CD4-positive, alpha-beta T cell treated with Interleukin-15 for 4 hours (primary cell): ENCODE measurements at places on chromosomes 16 and 17.

- DNase-seq, result no peak
Measured at GRCh38 chr16:74758801-74759200, 15.8 kb downstream of the FA2H start.

- DNase-seq, result no peak
Measured at GRCh38 chr16:88540346-88540977, 29.7 kb upstream of the ZC3H18 start.

DNA sequence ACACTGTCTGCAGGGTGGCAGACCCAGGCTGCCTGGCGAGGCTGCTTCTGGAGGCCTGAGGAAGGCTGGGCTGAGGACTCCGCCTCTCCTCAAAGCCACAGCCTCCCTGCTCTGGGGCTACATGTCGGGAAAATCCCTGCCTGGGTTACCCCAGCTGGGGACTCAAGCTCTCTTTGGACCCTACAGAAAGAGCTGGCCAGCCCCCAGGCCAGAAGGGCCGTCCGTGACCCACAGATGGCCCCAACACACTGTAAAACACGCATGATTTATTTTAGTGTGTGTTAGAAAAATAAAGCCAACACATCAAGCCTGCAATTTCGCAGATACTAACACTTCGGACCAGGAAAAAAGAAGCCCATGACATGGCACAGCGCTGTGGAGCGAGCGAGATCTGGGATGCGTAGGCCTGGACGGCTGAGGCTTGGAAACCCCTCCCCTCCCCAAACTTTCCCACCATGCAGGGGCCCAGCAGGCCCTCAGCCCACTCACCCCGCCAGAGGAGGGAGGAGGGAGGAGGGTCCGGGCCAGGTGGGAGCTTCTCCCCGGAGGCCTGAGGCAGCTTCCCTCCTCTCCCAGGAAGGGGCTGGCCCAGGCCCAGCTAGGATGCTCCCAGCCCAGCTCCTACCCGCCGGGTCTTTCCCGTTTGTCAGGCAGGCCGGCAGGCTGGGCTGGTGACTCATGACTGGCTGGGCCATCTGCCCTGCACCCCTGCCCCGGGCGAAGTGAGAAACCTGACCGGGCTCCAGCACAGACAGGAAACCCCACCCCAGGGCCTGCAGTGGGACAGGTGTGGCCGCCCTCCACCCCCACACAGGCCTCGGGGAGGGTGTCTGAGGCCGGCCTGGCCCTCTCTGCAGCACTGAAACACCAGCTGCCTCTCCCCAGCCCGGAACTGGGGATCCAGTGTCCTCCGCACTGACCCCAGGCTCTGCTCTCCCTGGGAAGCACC, 34.1 kb upstream of the SLC38A10 start:
- DNase-seq, result no peak

- no peak for DNase-seq
Measured at GRCh38 chr17:38690386-38690785, 14.7 kb upstream of the MLLT6 start.

GRCh38 chr16:20782470-20782869, 18.7 kb downstream of the ACSM3 start:
- DNase-seq, result no peak

DNA sequence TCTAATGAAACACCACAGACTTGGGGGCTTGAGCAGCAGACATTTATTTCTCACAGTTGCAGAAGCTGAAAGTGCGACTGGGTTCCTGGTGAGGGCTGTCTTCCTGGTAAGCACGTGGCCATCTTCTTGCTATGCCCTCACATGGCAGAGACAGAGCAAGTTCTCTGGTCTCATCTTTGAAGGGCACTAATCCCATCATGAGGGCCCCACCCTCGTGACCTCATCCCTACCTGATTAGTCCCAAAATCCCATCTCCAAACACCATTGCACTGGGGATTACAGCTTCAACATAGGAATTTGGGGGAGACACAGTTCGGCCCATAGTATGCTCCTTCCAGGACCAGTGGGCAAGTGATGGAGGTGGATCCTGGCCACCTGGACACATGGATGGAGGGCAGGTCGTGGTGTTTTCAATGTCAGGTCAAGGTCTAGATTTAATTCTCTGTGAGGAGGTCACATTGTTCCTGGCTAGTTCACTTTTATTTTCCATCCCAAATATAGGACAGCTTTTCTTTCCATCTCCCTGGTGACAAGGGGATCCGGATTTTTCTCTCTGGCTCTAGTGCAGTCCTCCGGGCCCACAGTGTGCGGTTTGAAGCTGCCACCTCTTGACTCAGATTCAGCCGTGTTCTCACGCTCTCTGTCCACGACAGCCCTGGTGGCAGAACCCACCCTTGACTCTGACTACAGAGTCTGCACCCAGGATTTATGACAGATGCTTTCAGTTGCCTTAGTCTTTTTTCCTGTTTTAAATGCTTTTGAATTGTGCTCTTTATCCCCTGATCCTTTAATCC, 160.5 kb upstream of the NOL11 start:
- DNase-seq, result no peak

DNA sequence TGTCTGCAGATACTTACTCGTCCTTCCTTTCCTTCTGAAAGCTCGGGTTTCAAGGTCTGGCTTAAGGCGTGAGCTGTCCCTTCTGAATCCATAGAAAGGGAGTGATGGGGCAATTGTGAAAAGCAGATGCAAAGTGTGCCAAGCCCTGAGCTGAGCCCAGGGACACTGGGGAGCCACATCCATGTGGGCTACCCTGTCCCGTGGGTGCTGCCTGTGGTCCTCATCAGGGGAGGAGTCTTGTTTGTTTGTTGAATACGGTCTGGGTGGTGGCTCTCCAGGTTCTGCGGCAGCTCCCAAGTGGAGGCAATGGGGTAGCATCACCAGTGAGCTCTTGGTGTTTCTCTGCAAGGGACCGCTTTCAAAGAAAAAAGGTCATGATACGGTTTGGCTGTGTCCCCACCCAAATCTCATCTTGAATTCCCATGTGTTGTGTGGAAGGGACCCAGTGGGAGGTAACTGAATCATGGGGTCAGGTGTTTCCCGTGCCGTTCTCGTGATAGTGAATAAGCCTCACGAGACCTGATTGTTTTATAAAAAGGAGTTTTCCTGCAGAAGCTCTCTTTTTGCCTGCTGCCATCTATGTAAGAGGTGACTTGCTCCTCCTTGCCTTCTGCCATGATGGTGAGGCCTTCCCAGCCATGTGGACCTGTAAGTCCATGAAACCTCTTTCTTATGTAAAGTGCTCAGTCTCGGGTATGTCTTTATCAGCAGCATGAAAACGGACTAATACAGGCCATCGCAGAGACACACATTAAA, 1.0 kb upstream of the ALG1 start:
- DNase-seq, result no peak

DNA sequence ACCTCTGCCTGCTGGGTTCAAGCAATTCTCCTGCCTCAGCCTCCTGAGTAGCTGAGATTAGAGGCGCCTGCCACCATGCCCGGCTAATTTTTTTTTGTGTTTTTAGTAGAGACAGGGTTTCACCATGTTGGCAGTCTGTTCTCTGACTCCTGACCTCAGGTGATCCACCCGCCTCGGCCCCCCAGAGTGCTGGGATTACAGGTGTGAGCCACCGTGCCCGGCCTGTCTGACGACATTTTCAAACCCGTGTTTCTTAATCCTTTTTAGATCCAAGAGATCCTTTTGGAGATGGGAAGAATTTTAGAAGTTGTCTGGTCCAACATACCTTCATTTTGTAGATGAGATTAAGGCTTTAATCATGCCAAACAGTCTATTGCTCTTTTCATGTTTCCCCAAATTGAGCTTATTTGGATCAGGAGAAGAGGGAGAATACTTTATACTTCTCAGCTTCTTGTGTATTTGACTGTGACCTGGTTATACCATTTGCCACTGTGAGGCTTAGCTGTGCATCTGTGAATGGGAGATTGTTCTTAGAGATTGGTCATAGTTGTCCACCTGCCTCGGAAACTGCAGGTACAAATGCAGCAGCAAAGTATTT, 25.8 kb downstream of the USP10 start:
- DNase-seq, result no peak

- DNase-seq, result no peak
Measured at GRCh38 chr17:48174833-48175523, 67.4 kb downstream of the SNX11 start.

DNA sequence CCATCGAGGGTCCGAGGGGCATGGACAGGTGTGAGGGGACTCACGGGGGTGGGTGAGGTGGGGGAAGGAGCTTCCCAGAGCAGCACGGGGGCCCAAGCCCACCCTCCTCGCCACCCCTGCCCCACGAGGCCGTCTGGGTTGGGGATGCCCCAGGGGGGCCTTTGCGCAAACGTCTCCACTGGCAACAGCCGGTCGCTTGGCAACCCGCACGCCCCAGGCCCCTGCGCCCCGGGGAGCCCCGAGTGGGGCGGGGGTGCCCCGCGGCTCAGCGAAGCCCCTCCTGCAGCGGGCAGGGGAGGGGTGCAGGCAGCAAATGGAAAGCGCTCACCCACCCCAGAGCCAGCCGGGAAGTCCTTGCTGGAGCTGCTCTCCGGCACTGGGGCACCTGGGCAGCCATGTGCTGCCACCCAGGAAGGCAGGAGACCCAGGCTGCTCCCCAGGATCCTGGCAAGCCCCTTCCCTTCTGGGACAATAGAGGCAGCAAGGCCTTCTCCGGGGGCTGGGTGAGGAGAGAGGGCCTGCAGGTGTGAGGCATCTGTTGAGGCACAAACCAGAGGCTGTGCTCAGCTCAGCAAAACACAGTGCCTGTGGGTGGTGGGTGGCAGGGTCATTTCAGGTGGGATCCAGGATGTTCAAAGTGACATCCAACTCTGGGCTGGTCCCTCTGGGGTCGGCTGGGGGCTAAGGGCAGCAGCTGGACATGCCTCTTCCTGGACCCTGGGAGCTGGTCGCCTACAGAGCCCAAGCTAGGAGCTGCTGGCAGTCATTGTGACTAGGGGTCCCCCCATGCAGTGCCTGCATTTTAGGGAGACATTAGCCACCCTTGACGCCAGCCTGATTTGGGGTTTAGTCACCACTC, 80.9 kb upstream of the CBX4 start:
- DNase-seq, result no peak

DNA sequence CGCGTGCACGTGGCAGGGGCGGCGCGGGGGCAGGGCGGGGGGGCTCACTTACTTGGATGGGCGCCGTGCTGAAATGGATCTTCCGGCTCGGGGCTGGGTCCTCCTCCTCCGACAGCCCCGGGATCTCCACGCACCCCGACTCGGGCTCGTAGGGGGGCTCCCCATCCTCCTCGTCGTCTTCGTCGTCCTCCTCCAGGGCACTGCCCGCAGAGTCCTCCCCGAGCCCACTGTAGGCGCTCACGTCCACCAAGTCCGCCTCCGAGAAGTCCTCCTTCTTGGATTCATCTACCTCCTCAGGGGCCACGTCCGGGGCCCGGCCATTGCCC, 1.4 kb downstream of the PPP1R9B start:
- DNase-seq, result no peak

DNA sequence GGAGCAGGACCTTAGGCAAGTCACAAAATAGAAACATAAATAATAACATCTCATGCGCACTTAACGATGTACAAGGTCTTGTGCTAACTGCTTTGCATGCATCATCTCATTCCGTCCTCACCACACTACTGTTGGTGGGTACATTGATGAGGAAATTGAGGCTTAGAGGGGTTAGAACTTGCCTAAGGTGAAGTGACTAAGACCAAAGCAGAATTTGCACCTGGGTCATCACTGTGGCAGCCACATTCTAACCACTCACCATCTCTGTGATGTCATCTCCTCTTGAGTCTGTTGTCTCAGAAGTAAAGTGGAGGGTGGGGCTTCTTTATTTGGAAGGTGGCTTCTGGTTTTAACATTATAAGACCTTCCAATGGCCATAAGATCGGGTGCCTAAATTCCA, 20.4 kb upstream of the TRIM25 start:
- no peak for DNase-seq

DNA sequence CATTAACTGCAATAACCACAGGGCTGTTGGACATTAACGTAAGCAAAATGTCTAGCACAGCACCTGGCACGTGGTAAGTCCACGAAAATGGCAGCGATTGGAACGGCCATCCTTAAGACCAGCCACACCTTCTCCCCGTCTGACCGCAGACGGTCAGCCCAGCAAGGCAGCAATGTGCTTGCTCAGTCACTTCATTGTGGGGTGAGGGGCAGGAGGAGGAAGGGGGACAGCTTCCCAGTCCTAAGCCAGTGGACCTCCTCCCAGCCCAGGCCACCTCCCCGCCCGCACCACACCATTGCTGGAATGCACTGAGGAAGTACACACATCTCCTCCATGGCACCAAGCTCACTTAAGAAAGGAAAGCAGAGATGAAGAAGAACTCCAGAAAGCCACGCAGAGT, 8.6 kb upstream of the MYLK3 start:
- DNase-seq, result no peak

DNA sequence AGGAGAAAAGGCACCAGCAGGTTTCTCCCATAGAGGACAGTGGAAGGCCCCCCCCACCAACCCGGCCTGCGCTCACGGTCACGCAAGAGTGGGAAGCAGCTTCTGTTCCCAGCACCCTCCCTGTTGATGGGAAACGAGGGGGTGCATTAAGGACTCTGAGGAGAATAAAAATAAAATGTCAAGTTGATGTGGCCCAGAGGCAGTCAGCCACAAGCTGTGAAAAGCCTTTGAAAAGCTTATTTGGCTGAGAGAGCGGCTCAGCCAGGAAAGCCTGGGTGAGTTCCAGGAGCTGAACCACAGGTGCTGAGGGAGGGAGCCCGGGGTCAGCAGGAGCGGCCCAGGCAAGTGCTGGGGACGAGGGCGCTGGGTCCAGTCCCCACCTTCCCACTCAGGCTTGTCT, 26.9 kb upstream of the SPATA32 start:
- DNase-seq, result no peak

- DNase-seq, result no peak
Measured at GRCh38 chr16:64253096-64253495, 868.8 kb downstream of the CDH11 start.
